ENCODE measurements at places on chromosomes 12 and 14.

DNA sequence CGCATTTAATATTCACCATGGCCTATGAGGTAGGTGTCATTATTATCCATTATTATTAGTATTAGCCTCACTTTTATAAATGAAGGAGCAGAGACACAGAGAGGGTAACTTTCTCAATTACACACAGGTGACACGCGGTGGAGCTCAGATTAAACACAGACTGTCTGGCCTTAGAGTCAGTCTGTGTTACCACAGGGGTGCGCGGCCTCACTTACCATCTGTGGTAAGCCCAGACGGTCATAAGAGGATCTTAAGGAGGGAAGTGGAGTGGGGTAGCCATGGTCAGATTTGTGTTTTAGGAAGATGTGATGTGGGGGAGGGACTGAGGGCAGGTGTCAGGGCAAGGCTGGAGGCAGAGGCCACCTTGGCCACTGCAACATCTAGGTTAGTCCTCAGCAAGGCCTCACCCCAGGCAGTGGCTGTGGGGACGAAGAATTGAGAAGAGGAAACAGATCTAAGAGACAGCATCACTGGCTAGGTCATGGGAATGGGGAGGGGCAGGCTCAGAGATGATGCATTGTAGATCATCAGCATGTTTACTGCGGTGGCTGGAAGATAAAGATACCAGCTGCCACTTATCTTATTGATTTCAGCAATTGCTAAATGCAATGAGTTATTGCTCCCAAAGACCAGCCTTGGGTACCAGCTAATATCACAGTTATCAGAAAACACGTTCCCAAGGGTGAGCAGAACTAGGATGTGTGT, 67.1 kb downstream of the SERPINA3 start:
- no peak for DNase-seq

- no peak for DNase-seq
Observed at GRCh38 chr14:35999294-35999693, 173.2 kb downstream of the BRMS1L start.

GRCh38 chr14:55605793-55606192, 25.8 kb downstream of the KTN1 start:
- DNase-seq = no peak

GRCh38 chr14:24692382-24693352, 58.7 kb upstream of the GZMB start:
- DNase-seq = no peak
